ENCODE measurements at places on chromosomes 12 and 14.

DNA sequence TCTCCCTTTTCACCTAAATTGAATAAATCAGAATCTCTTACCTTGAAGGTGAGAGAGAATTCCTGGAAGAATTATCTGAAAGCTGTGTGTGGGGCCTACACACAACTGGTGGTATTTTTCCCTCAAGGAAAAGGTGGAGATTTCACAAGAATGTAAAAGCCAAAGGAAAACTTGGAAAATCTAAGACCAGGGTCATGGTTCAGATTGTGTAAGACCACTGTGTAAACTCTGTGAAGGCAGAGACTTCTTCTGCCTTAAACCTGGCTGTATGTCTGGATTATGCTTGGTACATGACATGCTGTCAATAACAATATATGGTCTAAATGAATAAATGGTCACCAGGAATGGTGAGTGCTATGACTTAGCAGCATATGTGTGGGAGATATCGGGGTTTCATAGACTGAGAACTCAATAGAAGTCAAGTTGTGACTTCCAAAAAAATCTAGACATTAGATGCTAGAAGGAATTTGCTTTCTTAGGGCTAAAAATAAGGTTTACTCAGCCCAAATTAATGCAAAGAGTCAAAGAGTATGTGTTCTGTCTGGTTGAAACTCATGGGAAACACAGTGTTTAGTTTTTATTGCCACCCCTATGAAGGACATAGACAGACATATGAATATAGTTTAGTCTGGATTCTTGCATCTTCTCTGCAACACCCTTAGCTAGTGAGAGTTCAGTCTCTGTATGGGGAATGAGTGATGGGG lies 163.7 kb downstream of the SNAPC1 start:
- no peak overlapping the region for H3K4me3 ChIP-seq
- H3K27me3 ChIP-seq, result no peaks in the 10 kb centered on the region
- H3K27ac ChIP-seq, result no peak overlapping the region
- DNase-seq, result no peak
- no peaks in the 10 kb centered on the region for H3K36me3 ChIP-seq
- no peaks in the 10 kb centered on the region for H3K4me1 ChIP-seq

DNA sequence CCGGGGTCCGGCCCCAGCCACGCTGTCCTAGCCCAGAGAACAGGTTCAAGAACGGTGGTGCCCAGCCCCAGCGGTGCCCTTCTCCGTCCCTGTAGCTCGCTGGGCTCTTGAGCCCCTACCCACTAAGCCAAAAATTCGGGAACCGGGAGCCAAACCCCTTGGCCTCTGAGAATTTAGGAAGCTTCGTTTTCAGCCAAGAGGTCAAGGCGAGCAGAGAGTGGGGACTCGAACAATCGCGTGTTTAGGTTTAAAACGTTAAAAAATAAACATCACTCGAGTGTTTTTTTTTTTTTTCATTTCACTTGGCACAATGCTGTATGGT lies 6.2 kb downstream of the SIX1 start:
- no peak overlapping the region for H3K27ac ChIP-seq
- peaks cover 80% of the 10 kb centered on the region for H3K27me3 ChIP-seq
- DNase-seq, result no peak
- H3K36me3 ChIP-seq, result no peaks in the 10 kb centered on the region

DNA sequence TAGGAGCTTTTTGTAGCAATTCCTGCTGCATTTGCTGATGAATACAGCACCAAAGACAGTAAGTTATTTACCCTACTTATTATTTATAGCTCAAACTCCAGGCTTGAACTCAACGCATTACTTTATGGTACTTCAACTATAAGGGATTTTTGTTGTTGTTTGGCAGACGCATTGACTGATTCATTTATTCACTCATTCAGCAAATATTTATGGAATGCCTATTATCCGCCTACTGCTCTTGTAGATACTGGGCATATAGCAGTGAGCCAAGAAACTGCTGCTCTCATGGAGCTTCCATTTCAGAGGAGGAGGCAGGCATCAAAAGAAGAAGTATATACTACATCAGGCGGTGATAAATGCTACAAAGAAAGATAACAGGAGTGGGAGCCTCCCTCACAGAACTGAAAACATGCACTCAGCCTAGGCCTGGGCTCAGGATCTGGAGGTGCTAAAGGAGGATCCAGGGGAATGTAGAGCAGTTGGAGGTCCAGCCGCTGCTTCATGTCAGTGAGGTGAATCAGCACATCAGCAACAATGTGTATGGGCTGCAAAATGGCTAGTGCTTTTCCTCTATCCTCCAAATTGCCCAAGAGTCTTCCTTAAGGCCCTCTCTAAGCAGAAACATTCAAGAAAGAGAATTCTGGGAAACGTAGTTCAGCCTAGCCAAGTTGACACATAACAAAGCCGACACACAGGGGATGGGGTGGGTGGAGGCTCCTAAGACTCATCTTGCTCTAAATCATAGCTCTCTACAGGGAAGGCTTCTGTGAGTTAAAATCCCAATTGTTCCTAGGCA lies 157.5 kb downstream of the NRXN3 start:
- no peak overlapping the region for H3K27ac ChIP-seq
- DNase-seq, result no peak
- no peak overlapping the region for H3K4me3 ChIP-seq
- no peaks in the 10 kb centered on the region for H3K4me1 ChIP-seq

- no peaks in the 10 kb centered on the region for H3K27me3 ChIP-seq
- no peak overlapping the region for H3K27ac ChIP-seq
- DNase-seq, result no peak
- H3K4me3 ChIP-seq, result no peak overlapping the region
Measured at GRCh38 chr12:124952295-124952694, 36.6 kb downstream of the DHX37 start.

- no peaks in the 10 kb centered on the region for H3K36me3 ChIP-seq
- no peak overlapping the region for H3K27ac ChIP-seq
- DNase-seq, result no peak
- peak overlapping the region; percentile 96 for H3K4me3 ChIP-seq
- no peaks in the 10 kb centered on the region for H3K27me3 ChIP-seq
Measured at GRCh38 chr14:88386256-88386794, 868 bp downstream of the SPATA7 start.
